Stimulated activated CD8-positive, alpha-beta memory T cell treated with anti-CD3 and anti-CD28 coated beads, Interleukin-4, amount 100 ng/mL, for 24 hours (primary cell): ENCODE measurements at places on chromosomes 6 and 20.

DNA sequence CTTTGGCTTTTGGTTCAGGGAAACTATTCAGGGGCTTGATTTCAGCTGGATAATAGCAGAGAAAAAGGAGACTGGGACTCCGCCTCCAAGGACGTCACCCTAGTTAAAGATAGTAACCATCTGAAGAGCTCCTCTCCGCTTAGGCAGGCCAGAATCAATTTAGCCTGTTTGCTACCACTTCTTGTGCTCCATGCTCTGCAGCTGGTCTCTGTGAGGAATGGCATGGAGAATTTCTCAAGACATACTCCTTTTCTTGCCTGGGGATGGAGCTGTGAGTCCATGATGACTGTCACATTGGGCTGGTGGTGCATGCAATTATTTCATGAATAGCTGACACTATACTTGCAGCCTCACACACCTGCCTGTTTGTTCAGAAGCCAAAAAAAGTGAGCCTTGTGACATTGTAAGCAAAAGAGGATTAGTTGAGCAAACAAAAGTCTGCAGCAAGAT, 61.4 kb downstream of the TXLNB start:
- DNase-seq = no peak

DNA sequence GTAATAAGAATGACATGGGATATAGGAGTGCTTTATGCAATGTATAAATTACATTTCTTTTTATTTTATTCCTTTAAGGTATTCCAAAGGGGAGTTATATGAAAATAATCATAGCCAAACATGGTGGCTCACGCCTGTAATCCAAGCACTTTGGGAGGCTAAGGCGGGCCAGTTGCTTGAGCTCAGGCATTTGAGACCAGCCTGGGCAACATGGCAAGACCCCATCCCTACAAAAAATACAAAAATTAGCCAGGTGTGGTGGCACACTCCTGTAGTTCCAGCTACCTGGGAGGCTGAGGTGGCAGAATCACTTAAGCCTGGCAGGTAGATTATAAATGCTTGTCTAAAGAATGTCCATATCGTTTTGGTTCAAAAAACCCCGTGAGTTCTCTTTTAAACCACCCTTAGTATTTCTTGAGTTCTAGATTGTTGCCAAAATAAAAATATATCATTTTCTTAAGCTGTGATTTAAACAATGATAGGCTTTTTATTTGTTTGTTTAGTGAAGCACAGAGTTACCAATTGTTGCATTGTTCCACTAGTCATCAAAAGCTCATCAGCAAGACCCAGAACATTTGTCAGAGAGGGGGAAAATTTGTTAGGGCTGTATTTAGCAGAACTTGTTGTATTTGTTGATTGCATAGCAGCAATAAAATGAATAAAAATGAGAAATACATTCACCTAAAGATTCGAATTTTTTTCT, 146.2 kb downstream of the KHDC1L start:
- no peak for DNase-seq

- DNase-seq = no peak
Measured at GRCh38 chr6:16432075-16433032, 194.0 kb downstream of the GMPR start.

DNA sequence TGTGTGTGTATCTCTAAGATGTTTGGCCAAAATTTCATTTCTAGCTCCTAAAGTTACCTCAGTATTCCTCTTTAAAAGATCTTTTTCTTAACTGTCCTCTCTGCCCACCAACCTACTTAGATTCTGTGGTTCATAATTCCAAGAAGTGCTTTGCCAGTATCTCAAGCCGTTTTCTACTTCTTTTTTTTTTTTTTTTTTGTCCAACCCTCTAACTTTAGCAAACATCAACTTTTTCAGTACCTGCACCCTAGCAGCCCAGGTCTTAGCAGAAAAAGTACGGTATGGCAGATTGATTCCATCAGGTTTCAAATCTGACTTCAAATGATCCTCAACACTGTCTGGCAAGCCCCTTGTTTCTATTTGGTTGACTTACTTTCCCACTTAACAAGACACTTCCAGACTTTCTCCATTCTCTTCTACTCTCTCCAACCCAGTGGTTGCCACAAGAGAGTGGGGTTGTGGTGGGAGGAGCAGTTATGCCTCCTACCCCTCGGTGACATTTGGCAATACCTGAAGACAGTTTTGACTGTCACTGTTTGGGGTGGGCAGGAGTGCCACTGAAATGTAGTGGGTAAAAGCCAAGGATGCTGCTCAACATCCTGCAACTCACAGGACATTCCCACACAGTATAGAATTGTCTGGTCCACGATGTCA, 10.8 kb upstream of the MAN1A1 start:
- no peak for DNase-seq

GRCh38 chr20:10646886-10647420, 26.8 kb downstream of the JAG1 start:
- DNase-seq = no peak

DNA sequence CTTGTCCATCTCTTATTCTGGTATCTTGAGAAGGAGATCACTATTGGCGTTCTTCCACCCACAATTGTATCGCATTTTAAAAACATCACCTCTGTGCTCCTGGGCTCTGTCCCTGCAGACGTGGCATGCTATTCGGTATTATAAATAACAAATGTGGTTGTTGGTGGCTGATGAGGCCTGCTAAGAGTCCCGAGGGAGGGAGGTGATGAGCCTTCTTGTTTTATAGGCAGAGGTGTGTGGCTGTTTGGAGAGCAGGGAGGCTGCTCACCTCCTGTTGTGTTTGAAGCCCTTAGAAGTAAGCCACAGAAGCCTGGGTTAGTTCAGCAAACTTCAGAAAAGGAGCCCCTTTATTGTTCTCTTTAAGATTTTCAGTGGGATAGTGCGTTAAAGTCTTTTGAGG, 15.6 kb downstream of the MANBAL start:
- no peak for DNase-seq

GRCh38 chr6:114194362-114195026, 148.3 kb downstream of the HS3ST5 start:
- no peak for DNase-seq

- DNase-seq = no peak
Measured at GRCh38 chr6:93266116-93266817, 153.1 kb downstream of the EPHA7 start.

DNA sequence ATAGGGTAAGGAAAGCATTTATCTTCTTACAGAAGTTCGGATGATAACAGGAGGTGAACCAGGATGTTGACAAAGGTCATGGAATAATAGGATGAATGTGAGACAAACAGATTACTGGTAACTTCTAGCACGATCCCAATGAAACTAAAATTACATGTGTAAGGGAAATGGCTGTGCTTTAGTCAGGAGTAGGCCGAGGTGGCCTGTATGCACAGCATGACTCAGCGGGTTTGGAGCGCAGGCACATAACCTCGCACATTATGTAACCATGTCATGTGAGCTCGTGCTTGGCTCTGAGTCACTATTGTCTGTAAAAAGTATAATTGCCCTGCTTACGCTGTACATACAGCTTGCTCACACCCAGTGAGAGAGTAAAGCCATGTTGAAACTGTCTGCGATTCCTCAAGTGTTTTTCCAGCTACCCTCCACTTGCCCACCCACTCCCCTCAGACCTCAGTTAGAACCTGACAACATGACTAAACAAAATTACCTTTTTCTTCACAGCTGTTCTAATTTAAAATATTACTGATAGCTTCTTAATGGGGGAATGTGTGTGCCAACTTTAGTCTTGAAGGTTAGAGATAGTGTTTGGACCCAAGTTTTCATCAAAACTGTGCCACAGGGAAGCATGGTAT, 8.2 kb downstream of the CYB5R4 start:
- DNase-seq = no peak

DNA sequence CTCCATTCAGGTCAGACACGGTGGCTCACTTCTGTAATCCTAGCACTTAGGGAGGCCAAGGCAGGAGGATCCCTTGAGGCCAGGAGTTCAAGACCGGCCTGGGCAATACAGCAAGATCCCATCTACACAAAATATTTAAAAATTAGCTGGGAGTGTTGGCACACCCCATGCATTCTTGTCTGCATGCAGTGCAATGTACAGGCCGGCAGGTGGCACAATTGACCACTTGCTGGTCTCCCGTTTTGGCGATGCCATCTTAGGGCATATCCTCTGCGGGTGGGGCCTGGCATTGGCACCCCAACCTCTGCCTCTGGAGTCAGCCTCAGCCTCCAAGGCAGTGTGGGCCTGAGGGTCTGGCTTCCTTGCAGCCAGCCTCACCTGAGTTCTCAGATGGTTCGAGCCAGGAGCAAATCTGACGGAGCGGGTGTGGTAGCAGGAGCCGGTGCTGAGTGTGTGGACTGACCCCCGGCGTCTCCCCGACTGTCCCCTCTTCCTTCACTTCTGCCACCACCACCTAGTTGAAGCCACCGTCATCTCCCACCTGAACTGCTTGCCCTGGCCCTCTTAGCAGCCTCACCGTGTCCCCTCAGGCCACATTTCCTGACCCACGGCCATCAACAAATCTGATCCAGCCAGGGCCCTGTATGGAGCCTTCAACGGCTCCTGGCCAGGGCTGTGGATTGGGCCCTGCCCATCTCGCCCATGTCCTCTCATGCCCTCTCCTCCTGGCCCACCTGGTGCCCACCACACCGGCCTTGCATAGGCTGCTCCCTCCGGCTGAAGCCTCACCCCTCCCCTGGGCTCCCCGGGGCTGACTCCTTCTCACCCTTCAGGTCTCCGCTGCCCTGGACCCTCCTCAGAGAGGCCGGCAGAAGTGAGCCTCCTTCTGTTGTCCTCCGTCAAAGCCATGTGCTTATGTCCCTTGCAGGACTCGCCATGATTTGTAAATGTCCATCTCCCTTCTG, 44.0 kb downstream of the EFCAB8 start:
- DNase-seq = peak; percentile 38

- DNase-seq = no peak
Measured at GRCh38 chr6:68458447-68458846, 176.6 kb upstream of the ADGRB3 start.

DNA sequence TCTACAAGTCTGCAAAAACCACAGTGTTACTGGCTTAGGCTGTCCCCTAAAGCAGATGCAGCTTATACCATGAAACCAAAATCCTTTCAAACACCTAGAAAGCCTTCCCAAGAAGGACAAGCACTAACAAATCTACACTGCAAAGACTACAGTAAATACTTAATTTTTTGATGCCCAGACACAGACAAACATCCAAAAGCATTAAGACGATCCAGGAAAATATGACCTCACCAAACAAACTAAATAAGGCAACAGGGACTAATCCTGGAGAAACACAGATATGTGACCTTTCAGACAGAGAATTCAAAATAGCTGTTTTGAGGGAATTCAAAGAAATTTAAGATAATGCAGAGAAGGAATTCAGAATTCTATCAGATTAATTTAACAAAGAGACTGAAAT, 423.5 kb downstream of the COL12A1 start:
- DNase-seq = no peak
